ENCODE measurements at places on chromosomes 2 and 18.

GRCh38 chr2:196383799-196384198 is 212.4 kb upstream of the STK17B start:
- no peak for DNase-seq

DNA sequence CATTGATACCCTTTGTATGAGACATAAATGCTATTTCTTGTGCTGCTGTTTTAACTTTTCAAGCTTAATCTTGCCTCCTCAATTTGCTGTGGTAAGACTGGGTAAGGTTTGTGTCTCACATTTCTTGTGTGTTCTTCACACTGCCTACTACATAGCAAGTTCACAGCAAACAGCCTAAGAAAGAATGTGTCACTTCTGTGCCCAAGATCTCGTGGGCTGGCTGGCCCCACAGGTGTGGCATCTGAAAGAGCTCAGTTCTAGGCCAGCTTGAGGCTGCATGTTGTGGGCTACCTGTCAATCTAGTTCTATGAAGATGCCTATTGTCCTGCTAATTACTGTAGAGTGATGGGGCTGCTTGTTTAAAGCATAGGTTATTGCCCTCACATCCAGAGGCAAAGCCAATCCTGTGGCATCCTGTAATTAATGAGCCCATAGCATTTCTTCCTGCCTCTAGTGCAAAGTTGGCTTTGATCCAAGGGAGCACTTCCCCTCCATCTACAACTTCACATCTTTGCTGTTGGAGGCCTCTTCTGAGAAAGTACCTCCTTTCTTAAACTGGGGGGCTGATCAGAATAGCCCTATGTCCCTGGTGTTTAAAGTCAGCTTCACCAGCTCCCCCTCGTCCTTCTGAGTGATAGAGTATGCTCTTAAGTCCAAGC is 40.9 kb upstream of the ASPRV1 start:
- no peak for DNase-seq

- DNase-seq = no peak
These were observed 45.5 kb upstream of the NAB1 start for GRCh38 chr2:190603374-190603773.

DNA sequence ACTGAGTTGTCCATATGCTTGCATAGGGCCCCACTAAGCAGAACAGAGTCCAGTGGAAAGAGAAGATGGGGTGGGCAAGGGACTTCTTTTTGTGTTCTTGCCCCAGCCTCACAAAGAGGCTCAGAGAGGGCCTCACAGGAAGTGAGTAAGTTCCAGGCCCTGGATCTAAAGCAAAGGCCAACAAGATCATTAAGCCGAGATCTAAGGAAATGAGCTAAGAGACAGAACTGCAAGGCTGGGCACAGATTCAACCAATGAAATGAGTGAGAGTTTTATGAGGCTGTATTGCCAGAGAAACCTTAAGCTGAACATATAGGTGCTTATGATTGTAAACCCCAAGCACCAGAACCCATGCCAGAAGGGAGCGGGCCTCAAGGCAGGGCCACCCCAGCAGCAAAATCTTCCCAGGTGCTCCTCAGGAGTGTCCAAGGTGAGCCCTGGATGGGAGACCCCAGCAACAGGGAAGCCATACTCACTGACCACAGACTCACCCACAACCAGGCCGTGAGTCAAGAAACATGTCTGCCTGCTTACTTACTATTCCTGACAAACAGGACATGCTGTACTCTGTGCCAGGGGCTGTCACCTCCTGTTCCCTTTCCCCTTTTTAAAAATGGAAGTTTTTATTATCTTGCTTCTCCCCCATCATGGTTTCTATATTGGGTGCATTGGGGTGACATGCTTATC is 40.2 kb downstream of the SLC14A1 start:
- no peak for DNase-seq

DNA sequence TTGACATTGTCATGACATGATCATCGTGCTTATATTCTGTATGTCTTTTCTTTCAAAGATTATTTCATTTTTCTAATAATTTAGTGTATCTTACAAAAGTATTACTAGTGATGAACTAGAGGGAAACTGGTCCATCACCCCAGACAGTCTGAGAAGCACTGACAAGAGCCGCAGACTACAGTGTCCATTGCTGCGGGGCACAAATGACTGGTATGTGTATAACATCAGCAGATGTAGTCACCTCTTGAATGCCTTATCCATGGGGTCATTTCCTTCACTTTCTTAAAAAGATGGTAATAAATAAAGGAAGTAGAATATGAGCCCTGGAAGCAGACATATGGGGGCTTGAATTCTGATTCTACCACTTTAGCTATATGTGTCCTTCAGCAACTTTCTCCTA is 29.6 kb downstream of the NEMP2 start:
- no peak for DNase-seq

DNA sequence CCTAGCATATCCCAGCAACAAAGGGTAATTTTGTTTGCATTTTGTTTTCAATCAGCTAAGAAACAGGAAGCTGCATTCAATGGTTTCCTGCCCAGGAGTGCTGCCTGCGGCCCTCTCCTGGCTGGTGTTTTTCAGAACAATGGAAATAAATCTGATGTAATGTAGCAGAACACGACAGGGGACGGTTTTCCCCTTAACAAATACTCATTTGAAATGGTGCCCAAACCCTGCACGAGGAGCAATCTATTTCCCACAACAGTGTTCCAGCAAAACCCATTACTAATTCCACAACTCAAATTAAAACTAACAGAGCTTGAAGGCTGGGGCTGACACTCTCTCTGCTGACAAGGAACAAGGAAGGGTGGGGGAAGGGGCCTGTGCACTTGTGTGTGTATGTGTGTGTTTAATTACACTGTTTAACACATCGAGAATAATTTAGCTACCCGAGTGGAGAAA is 8.7 kb downstream of the CAPN13 start:
- no peak for DNase-seq

GRCh38 chr18:24740829-24741228 is 280.4 kb downstream of the HRH4 start:
- no peak for DNase-seq

DNA sequence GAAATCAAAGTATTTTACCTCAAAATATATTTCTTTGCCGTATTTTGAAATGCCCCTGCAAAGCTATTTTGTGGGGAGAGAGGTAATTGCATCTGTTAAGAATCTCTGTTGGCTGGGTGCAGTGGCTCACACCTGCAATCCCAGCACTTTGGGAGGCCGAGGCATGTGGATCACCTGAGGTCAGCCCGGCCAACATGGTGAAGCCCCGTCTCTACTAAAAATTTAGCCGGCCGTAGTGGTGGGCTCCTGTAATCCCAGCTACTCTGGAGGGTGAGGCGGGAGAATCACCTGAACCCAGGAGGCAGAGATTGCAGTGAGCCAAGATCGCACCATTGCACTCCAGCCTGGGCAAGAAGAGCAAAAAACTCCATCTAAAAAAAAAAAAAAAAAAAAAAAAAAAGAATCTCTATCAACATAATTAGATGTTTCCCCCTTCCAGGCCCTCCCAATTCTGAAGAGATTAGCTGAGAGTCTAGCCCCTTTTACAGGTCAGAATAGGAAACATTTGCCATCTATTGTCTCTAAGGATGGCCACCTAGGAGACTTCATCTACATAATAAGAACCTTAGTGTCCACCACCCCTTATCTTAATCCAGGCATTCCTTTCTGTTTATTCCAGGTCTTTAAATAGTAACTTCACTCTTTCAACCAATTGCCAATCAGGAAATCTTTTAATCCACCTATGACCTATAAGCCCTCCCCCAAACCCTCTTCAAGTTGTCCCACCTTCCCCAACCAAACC is 3.5 kb upstream of the TRAPPC8 start:
- no peak for DNase-seq

GRCh38 chr2:111975053-111975552 is 76.7 kb downstream of the MERTK start:
- no peak for DNase-seq

DNA sequence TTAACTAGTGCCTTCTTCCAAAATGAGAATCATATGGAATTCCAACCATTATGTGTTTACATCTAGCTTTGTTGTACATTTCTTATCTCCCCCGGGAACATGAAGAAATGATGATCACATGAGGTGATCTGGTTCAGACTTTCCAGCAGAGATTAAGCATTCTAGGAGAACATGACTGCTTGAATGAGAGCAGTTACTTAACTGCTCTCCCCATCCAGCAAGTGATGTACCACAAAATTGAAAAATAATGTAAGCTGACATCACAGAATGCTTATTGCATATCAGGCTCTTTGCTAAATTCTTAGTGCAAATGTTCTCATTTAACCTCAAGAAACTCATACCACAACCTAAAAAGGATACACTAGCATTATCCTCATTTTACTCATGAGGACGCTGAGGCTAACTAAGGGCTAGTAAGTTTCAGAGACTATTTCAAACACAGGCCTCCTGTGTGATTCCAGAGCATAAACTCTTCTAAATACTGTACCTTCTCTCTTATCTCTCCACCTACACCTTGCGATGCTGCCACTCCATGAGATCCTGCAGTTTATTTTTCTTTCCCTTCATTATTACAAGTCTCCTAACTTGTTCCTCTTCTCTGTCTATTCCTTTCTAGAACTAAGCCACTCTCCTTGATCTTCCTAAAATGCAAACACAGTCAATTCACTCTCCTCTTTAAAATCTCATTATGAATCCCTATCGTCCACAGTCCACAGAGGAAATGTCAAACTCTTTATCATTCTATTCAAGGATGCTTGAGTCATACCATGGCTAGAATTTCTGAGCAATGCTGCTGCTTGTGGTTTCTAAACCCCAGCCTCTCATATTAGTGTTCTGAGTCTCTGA is 1224.8 kb upstream of the ZEB2 start:
- DNase-seq = no peak

DNA sequence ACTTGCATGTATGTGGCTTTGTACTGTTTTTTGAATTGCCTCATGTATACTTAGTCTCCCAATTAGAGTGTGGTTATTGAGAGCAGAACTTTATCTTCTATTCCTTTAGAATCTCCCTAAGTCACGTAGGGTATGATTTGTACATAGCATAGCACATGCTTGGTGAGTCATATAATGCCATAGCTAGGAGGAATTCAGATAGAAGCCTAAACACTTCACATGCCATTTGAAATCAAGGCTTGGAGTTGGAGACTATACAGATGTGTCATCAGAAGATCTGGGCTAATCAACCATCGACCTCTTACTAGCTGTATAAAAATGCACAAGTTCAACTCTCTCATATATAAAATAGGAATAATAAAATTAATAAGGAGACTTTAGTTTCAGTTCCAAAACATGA is 222.6 kb upstream of the ST6GAL2 start:
- DNase-seq = no peak

DNA sequence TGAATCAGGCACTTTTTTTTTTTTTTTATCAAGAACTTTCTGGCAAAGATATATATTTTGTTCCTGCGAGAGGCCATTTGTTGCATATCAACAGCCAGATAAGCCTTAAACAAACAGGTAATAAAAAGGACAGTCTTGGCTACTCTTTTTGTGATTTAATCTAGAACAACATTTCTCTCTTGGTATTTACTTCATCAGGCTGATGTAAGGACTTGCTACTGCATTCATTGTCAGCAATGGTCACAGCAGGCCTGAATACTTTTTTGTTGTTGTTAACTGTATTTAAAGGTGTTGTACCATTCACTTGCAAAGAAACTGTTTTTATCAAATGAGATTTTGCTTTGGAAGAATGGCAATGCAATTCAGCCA is 683.8 kb downstream of the IRS1 start:
- DNase-seq = no peak

- DNase-seq = no peak
These were observed 4.3 kb downstream of the SMYD5 start for GRCh38 chr2:73218298-73218697.

- DNase-seq = no peak
These were observed 145.2 kb downstream of the EPHA4 start for GRCh38 chr2:221426929-221427328.

DNA sequence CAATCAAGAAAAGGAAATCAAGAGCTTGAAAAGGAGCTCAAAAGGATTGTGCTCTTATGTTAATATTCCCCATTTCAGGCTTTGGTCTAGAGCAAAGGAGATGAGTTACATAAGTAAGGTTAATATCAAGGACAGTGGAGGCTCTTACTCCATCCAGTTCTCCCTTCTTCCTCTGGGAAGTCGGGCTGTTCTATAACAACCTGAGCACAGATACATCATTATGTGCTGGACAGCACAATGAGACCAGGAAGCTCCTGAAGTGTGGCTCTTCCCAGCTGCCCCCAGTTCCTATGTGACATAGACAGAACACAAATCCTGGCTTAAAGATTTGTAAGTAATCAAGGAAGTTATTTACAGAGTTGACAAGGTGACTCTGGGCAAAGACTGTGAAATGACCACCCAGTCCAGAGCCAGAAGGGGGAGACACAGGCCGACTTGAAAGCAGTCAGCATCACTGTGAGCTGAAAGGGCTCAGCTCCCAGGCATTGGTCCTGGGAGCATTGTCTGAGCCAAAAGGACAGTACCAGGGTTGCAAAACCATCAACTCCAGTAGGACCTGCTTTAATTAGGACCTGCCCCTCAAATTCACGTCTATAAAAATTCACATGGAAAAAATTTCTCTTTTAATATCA is 917.6 kb upstream of the ACVR2A start:
- DNase-seq = no peak

- no peak for DNase-seq
These were observed 321.7 kb upstream of the REV1 start for GRCh38 chr2:99811544-99811943.

DNA sequence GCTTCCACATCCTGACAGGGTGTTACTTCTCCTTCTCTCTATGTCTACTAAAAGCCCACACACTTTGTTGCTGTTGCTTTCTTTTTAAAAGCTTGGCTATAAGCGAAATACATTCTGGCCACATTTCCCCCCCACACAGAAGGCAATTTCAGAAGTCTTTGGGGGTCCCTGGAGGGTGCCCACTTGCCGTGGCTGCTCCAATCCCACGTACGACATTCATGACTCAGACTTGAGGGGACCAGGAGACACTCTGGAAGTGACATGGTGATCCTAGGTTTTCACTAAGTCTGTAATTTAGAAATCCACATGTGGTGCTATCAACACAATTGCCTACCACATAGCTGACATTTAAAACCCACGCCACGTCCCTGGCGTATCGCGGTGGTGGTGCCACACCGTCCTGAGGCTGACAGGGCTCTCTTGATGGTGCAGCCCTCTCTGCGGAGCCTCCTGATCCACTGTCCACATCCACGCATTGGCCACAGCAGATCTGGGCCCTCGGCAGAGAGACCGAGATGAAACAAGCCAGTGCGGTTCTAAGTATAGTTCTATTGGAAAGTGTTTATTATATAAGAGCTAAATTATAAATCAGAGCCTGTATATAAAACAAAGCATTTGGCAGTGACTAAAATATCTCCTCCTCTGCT is 42.4 kb downstream of the CYP27C1 start:
- no peak for DNase-seq

DNA sequence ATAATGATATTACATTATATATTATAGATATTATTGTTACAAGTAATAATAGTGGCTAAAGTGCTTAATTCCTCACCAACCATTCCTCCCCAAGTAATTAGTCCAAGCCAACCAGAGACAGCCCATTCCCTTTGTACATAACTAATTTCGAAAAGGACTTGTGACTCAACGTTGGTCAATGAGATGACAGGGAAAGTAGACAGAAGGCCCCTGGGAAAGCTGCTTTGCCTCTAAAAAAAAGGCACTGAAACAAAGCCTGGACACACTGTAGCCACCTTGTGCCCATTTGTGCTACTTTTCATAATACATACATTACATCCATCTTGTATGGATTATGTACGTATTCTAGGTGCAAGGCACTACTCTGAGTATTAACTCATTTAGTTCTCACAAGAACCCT is 28.8 kb downstream of the COLEC12 start:
- no peak for DNase-seq

Measured in stimulated activated CD4-positive, alpha-beta T cell treated with anti-CD3 and anti-CD28 coated beads, TNF-alpha, amount 100 ng/mL, for 4 hours (primary cell).